ENCODE measurements at places on chromosomes 5 and 9.

DNA sequence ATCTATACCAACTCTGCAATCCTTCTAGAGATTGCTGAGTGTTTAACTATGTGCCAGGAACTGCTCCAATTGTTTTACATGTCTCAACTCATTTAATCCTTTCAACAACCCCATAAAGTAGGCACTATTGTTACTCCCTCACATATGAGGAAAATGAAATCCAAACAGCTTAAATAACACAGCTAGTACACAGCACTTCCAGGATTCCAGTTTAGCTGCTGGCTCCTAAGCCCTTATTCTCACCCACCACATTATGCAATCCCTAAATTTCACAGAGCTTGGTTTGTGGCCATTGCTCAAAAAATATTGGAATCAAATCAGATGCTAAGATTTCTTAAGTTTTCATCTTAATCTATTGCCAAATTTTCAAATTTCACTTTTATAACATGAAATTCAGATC lies 84.9 kb downstream of the PRELID2 start:
- DNase-seq = no peak

GRCh38 chr9:38718148-38718547 lies 1.8 kb downstream of the FAM240B start:
- DNase-seq = no peak

- no peak for DNase-seq
These were observed 632.2 kb downstream of the TLR4 start for GRCh38 chr9:118336250-118336942.

GRCh38 chr9:79572032-79572607 lies 355 bp downstream of the TLE4 start:
- DNase-seq = no peak

DNA sequence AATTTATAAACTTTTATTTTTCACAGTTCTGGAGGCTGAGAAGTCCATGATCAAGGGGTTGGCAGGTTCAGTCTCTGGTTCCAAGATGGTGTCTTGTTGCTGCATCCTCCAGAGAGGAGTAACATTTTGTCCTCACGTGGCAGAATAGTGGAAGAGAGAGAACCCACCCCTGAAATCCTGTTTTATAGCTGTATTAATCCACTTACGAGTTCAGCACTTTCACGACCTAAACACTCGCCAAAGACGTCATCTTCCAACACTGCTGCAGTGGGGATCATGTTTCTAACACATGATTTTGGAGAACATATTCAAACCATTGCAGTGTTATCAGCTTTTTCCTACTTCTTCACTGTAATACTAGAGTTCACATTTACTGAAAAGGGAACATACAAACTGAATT lies 233.0 kb upstream of the ATP10B start:
- DNase-seq = no peak

- no peak for DNase-seq
These were observed 28.6 kb upstream of the TNC start for GRCh38 chr9:115146581-115147021.

GRCh38 chr9:107242073-107243030 lies 40.7 kb upstream of the RAD23B start:
- no peak for DNase-seq

GRCh38 chr9:105449081-105449480 lies 1.2 kb downstream of the FSD1L start:
- DNase-seq = no peak

- no peak for DNase-seq
These were observed 591.6 kb upstream of the SGCD start for GRCh38 chr5:155735388-155735787.

DNA sequence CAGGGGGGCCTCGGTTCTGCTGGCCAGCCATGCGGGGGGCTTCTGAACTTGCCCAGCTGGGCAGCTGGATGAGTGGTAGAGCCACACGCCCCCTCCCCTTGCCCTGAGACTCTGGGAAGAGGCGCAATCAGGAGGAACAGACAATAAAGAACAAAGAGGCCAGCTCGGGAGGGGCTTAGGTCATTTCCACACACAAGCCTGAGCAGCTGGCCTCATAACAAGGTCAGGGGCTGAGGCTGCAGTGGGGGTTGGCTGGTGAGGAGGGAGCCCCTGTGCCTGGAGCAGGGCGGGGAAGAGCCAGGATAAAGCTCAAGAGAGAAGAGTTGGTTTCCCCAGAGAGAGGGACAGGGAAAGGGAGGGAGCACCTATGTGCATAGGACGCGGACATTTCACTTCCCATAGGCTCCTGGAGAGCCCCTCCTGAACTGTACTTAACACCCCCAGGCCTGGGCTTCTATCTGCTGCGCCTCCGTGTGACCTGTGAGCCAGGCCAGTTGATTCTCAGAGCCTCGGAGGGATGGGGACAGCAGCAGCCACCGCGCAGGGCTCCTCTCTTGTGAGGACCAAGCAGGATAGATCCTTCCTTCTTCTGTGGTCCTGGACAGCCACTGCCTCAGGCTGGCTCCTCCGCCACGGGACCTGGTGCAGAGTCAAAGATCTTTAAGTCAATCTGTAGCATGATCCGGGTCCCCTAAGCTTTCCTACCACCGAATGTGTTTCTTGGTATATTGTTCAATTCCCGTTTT lies 75.3 kb upstream of the GGTA1 start:
- no peak for DNase-seq

GRCh38 chr5:97499605-97500004 lies 316.6 kb upstream of the RIOK2 start:
- DNase-seq = no peak

DNA sequence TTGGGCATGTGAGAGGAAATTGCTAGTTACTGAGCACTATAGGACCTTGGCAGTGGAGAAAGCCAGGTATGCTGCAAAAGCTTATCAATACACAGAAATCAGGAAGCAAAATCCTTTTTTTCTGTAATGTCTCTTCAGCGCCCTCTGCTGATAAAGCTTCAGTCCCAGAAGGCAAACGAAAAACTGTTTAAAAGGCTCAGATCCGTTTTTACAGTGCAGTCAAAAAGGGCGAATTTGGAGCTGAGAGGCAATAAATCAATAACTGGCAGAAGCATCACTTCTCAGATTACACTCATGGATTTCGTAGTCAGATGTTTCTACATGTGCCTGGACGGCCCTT lies 1.1 kb upstream of the MAN2A1 start:
- no peak for DNase-seq

- DNase-seq = no peak
These were observed 977 bp downstream of the MGAT4B start for GRCh38 chr5:179805529-179806249.

DNA sequence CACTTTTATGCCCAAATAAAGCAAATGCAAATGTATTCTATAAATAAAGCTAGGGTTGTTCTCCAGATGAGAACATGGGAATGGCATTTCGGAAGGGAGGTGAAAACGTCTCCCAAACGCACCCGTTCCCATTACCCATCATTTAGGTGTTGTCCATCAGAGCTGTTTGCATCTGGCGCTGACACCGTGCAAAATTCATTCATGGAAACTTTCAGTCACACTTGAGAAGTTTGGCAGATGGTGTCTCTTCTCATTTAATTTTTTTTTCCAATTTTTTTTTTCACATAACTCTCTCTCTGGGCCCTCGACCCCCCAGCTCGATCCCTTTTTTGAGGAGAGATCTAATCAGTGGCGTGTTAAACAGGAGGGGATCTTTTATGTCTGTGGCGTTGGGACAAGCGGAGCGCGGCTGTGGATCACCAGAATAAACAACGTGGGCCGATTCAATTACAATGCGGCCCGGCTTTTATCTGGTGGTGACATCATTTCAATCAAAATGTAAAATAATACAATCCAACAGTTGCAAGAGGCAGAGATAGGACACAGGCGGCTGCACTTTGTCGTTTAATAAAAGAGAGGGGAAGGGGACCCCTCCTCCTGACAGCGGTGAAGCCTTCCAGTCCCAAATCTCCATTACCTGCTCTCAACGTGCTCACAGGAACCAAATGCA lies 246.1 kb upstream of the IRX4 start:
- DNase-seq = no peak

DNA sequence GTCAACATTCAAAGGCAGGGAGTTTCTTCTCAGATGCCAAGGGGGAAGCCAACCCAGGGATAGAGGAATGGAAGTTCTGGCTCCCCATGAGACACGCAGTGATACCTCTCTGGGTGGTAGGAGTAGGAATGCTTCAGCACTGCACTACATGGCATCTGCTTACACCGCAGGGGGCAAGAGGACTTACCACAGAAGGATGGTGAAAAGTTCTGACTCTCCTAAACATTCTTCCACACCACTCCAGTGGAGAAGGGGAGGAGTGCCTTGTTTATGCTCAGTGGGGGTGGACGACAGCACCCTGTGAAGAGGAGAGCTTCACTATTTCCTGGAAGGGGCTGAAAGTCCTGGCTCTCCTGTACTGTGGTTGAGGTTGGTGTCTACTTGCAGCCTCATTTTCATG lies 1011.3 kb upstream of the WWC1 start:
- no peak for DNase-seq

DNA sequence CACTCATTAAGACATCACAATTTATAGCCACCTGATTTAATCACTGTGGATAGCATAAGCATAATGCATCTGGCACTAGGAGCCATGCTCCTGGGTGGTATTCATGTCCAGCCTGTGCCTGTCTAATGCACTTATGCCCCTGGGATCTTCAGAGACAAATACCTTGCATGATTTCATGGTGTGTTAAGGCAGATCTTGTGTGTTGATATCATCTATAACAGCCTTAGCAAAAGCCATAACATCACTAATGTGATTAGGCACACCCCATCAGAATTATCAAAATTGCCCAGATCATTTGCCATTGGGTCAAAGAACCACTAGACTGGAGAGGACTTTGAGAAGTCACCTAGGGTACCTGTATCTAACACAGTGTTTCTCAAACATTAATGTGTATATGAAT lies 43.7 kb upstream of the SELENOP start:
- DNase-seq = no peak

DNA sequence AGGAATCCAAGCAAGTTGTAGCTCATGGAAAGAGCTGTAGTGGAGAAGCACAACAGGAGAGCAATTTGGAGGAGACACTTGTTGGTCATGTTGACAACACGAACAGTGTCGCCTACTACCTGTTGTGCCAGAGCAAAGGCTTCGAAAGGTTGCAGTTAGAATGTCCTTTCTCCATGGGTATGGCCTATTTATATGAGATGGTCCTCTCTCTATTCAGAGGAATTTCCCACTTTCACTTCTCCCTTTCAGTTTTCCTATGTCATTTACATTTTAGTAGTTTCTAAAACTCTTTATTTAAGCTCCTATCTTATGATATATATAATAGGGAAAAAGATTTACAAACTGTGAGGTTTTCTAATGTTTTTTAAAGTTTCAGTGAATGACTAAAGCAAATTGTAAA lies at the start of gene IFNB1:
TSS of gene IFNB1 (minus strand) at position 162 of the 400 bp plus-strand sequence. CDS start at position 89, 73 bp downstream.
- no peak for DNase-seq

GRCh38 chr9:105150991-105151685 lies 93.3 kb upstream of the SLC44A1 start:
- DNase-seq = no peak

GRCh38 chr9:72042928-72043327 lies 17.5 kb downstream of the C9orf57 start:
- DNase-seq = no peak

- DNase-seq = no peak
These were observed 33.5 kb downstream of the FAF2 start for GRCh38 chr5:176481711-176482110.

DNA sequence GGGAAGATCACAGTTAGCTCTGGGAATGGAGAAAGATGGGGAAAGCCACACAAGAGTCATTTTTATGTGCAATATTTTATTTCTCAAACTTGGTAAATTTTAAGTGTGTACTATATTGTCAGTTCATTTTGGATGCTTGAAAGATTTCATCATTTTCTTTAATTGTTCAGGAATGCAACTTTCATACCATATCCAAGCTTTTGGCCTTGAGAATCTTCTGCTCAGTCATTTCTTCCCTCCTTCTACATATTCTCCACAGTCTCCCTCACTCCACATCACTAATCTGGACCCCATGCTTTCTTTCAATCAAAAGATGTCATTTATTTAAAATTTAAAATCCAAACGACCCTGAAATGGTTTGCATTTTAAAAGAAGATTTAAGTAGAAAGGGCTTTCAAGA lies 135.4 kb downstream of the FAM114A2 start:
- DNase-seq = no peak

DNA sequence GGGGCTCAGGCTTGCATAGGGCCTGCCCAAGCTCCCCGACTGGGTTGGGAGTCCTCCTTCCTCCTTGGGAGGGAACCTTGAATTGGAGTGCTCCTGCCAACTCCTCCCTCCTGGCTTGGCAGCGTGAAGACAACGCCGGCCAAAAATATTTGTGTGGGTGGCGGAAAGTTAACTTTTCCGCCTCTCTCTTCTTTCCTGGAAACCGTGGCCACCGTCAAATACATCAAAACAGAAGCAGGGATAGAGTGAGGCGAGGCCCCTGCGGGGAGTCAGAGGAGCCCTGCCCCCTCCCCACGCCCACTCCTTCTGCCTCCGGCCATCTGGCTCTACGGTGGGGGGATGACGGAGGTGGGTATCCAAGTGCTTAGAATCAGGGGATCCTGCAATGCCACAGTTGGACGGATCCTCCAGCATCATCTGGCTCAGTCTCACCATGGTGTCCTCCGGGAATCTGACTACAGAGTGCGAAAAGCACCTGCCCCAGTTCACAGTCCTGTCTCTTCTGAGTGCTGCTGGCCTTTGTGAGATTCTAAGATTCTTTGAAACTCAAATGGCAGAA lies 25.2 kb upstream of the SYNPO start:
- no peak for DNase-seq

- DNase-seq = no peak
These were observed 17.0 kb upstream of the SELENOP start for GRCh38 chr5:42828671-42829070.

DNA sequence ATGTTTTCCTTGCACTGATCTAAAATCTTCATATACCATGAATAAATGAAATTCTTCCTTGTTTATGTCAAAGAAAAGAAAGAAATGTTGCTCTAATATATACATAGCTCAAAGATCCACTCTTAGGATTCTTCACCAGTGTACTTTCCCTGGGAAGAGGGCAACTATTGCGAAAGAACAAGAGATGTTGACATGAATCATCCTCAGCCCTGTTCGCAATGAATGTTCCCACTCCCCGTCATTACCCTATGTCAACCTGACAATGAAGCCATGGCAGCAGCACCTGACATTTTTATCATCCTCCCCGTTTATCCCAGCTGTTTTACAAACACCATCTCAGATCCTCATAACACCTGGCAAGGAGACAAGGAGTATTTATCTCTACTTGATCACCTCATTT lies 409.1 kb upstream of the GRIA1 start:
- DNase-seq = no peak

- DNase-seq = no peak
These were observed 27.0 kb downstream of the CNOT8 start for GRCh38 chr5:154885439-154885838.

DNA sequence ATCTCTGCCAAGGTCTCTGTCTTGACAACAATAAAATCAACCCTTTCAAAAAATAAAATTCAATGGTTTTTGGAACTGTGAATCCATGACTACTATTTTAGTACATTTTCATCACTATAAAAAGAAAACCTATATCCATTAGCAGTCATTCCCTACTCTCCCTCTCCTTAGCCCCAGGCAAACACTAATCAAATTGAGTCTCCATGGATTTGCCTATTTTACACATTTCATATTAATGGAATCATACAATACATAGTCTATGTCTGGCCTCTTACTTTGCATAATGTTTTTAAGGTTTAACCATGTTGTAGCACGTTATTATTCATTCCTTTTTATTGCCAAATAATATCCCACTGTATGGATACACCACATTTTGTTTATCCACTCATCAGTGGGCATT lies 24.1 kb downstream of the RIGI start:
- DNase-seq = no peak

Measured in stimulated activated CD8-positive, alpha-beta memory T cell treated with anti-CD3 and anti-CD28 coated beads, Interleukin-4, amount 100 ng/mL, for 1 hour (primary cell).